Tracheal epithelial cell (primary cell): ENCODE measurements at places on chromosomes 12 and 14. TPM values are rescaled to one million over a fixed set of nuclear protein-coding genes. Genes with fewer than 3 reads are reported as not detected.

CLMN gene
- 6.4 and 7.2 TPM in 2 replicates for total RNA-seq

SCNN1A gene
- total RNA-seq, result 22.2 and 110 TPM in 2 replicates

MYO1H gene
- not detected in 2 replicates for total RNA-seq

P2RX7 gene
- total RNA-seq, result 0.43 and 0.72 TPM in 2 replicates

OR6C65 gene
- total RNA-seq, result not detected in 2 replicates

CBX5 gene
- total RNA-seq, result 14.0 and 26.0 TPM in 2 replicates

KIF26A gene
- 0.48 and 1.3 TPM in 2 replicates for total RNA-seq

TAS2R50 gene
- total RNA-seq, result 0.85 and 0.96 TPM in 2 replicates

SLC25A21 gene
- total RNA-seq, result 1.4 and 1.9 TPM in 2 replicates

SERPINA12 gene
- not detected in 2 replicates for total RNA-seq

HOXC5 gene
- total RNA-seq, result not detected in 2 replicates

YY1 gene
- total RNA-seq, result 47.5 and 62.0 TPM in 2 replicates

KCNA1 gene
- total RNA-seq, result not detected in 2 replicates

PLBD1 gene
- total RNA-seq, result 2.8 and 3.1 TPM in 2 replicates

FOXN4 gene
- not detected in 2 replicates for total RNA-seq

CD163L1 gene
- total RNA-seq, result 1.4 TPM in 1 of 2 replicates, not detected in the other

CLEC14A gene
- 0.21 and 0.24 TPM in 2 replicates for total RNA-seq

FAIM2 gene
- total RNA-seq, result not detected in 2 replicates

BHLHE41 gene
- under 0.01 and 0.72 TPM in 2 replicates for total RNA-seq

ASCL1 gene
- total RNA-seq, result not detected in 2 replicates

FSCB gene
- total RNA-seq, result not detected in 2 replicates

MUCL1 gene
- total RNA-seq, result not detected in 2 replicates

ARHGAP9 gene
- total RNA-seq, result not detected in 2 replicates

REP15 gene
- 0.72 TPM in 1 of 2 replicates, not detected in the other for total RNA-seq

CACNA1C gene
- 0.24 TPM in 1 of 2 replicates, not detected in the other for total RNA-seq

KRT77 gene
- total RNA-seq, result not detected in 2 replicates

TTC7B gene
- total RNA-seq, result 3.2 and 9.6 TPM in 2 replicates

TEX22 gene
- under 0.01 and 0.21 TPM in 2 replicates for total RNA-seq

HAL gene
- total RNA-seq, result 0.21 and 0.24 TPM in 2 replicates

TAS2R7 gene
- not detected in 2 replicates for total RNA-seq

CALM1 gene
- total RNA-seq, result 358 and 393 TPM in 2 replicates

ZNF891 gene
- total RNA-seq, result 0.43 and 0.48 TPM in 2 replicates

TMEM132D gene
- 0.24 TPM in 1 of 2 replicates, not detected in the other for total RNA-seq
